ENCODE measurements at places on chromosomes 1 and 21.

GRCh38 chr1:175744833-175745232 is 1.4 kb upstream of the TNR start:
- no peak for DNase-seq

DNA sequence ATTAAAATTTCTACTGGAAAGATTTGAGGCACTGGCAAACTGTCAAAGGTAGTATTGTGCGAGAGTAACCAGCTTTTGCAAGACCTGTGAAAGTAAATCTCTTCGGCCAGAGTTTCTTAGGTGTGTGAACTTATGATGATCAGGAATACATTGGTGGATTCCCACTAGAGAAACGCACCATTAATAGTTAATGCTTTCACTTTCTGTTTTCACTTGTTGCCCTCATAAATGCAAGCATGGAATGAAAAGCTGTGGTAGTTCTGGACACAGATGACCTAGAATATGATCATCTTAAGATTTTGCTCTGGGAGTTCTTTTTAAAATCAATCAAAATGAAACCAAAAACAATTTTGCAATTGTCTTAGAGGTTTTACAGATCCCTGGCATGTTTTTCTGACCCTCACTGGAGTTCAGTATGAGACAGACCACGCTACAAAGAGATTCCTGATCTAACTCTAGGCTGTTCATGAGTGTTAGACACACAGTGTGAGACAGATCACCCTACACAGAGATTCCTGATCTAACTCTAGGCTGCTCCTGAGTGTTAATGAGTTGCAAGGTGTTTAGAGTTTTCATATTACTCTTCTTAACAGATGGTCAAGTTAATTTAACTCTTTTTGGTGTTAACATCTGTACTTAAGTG is 98.8 kb downstream of the SDCCAG8 start:
- DNase-seq, result peak; percentile 45

DNA sequence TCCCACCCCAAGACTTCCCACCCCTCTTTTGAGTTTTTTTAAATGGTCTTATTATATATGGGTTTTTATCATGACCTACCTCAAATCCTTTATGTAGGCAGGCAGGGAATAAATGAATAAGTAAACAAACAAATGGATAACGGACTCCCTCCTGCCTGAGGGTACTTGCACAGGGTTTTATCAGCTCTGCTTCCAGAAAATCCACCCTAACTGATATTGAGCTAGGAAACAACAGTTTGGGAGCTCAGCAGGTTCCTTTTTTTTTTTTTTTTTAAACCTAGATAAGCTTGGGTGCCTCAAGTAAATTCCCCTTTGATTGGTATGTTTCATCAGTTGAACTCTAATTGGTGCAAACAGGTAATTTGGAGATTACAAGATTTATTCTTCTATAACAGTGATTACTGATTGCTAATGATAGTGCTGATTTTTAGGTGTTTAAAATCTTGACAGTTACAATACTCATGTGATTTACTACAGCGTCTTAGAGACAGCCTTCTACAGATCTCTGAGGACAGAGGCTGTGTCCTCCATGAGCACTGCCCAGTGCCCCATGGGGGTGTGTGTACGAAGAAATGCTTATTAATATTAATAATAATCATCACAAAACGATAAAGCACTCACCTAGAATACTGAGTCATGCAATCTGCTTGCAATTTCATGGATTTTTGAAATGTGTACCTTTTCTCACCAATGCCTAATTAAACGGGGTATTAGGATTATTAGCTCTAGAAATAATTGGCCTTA is 347.4 kb downstream of the RRAGC start:
- DNase-seq, result no peak

- no peak for DNase-seq
Measured at GRCh38 chr21:14952916-14953315, 111.9 kb downstream of the NRIP1 start.

DNA sequence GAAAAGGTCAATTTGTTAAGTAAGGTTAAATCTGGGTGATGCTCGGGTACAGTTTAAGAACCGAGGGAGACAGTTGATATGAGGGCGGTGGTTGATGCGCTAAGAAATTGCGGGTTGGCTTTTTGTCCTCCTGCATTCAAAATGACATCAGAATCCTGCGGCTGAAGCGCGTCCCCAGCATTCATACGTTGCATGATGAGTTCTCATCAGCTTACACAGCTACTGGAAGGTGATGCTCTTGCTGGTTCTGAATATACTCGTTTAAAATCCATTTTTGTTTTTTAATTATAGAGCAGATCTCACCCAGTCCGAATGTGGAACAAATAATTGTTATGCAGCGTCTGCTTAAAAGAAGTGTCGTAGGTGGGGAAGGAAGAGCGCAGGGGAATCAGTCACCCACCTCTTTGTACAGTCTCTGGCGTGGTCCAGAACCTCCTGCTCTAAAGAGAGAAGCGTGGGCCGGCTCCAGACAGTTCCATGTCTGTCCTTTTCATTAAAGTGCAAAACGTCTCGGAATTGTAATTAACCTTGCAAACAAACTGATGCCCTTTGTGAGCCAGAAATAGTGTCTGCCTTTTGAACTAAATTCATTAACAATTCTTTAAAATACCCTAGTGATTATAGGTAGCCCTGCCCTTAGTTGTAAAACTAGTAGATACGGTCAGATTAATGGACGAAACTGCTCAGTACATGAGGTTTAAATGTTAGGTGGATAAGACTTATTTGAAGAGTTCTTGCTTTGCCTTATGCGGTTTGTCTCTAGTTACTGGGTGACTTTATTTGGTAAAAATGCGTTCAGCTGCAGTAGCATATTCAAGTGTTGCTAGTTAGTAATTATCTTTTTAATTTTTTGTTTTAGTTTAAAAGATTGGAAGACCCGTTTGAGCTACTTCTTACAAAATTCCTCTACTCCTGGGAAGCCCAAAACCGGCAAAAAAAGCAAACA is 741 bp downstream of the RGS2 start:
- peak; percentile 76 for DNase-seq

DNA sequence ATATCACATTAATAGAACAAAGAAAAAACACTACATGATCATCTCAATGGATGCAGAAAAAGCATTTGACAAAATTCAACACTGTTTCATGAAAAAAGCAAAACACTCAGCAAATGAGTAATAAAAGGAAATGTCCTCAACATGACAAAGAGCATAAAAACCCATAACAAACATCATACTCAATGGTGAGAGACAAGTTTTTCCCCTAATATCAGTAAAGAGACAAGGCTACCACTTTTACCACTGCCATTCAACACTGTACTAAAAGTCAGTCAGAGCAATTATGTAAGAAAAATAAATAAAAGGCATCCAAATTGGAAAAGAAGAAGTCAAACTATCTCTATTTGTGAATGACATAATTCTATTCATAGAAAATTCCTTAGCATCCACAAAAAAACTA is 64.3 kb downstream of the ZNF644 start:
- DNase-seq, result no peak

DNA sequence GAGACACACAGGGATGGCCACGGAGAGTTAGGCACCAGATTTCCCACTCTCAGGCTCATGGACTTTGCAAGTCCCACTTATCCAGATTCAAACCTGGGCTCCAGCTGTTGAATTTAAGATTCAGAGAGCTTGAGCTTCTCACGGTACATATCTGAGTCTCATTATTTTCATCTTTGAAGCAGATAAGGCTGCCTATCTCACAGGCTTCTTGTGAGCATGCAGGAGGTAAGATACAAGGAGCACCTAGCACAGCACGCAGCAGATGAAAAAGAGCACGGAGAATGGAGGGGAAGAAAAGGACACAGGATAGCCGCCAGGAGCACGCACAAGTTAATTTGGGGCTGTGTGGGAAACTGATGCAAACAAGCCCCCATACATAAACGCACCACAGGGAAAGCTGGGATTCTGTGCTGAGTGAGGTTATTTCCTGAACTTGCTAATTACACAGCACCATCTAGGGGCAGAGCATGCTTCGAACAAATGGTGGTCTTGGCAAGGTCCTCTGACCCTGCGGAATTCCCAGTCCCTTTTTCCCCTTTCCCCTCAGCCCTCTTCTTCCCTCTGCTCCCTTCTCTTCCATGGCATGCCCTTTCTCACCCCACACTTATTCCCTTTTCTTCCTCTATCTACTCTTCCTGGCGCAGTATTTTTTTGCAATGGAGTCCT is 134.7 kb upstream of the VANGL1 start:
- DNase-seq, result peak; percentile 43

- no peak for DNase-seq
Measured at GRCh38 chr1:167651161-167651693, 21.2 kb downstream of the RCSD1 start.

DNA sequence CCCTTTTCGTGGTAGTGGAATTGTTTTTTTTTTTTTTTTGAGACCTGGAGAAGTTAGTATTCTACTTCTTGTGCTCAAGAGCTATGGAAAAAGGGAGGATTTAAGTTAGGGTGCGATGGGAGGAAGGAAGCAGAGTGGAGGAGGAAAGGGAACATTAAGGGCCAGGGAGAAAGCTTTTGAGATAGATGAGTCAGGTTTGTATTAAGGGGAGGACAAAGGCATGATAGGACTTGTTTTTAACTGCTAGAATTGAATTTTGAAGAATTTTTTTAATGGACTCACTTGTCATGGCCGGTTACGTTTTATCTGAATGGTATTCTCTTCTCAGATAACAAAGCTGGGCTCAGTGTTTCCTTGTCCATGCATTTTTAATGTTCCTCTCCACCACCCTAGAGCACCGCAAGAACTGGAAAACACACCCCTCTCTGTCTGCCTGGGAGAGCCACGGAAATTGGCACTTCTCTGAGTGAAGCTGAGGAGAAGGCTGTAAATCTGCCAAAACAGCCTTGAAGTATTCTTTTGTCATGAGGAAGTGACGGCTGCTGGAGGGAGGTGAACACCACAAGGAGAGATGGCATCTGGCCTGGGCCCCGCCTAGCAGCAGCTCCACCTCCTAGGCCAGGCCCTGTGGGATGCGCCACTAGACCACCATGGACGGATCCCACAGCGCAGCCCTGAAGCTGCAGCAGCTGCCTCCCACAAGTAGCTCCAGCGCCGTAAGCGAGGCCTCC is 3.5 kb downstream of the NIPAL3 start:
- peak; percentile 18 for DNase-seq

DNA sequence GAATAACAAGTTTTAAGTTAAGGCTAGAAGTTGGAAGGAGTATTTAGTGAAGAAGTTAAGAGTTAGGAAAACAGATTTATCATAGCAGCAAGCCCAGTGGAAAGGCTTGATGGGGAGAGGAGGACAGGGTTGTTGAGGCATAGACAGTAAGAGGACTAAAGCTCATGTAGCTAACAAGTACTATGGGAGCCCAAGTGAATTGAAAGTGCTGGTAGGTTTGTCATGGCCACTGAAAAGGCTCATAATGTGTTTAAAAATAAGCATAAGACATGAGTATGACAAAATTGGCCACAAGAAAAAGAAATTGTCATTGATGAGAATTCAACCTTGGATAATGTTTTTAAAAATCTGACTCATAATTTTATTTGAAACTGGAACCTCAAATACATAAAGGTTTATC is 49.2 kb upstream of the CRB1 start:
- DNase-seq, result no peak

GRCh38 chr1:245716561-245716960 is 561.8 kb downstream of the KIF26B start:
- no peak for DNase-seq

- DNase-seq, result no peak
Measured at GRCh38 chr21:38498057-38498833, at the start of gene ERG. Gene ERG, minus strand, starts transcription at chr21:38498477. Its CDS starts 97 bp downstream, at chr21:38498380.

- no peak for DNase-seq
Measured at GRCh38 chr1:178518894-178519293, 6.0 kb downstream of the TEX35 start.

- no peak for DNase-seq
Measured at GRCh38 chr21:44644878-44645277, 1.3 kb upstream of the KRTAP10-11 start.

DNA sequence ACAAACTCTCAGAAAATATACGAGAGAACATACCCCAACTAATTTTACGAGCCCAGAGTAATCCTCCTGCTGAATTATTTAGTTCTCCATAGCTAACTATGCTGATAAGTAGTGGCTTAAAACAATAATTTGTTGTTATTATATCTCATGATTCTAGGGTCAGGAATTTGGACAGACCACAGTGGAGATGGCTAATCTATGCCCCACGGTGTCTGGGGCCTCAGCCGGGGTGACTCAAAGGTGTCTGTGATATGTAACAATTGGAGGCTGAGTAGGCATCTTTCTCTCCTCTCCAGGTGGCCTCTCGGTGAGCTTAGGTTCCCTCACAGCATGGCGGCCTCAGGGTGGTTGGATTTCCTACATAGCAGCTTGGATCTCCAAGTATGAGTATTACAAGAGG is 35.4 kb upstream of the FOXO6 start:
- DNase-seq, result no peak

GRCh38 chr1:58943776-58944175 is 159.9 kb upstream of the JUN start:
- DNase-seq, result no peak

- peak; percentile 78 for DNase-seq
Measured at GRCh38 chr1:61757950-61758349, 15.7 kb downstream of the PATJ start.

GRCh38 chr1:159532922-159533321 is 2.9 kb downstream of the OR10J5 start:
- no peak for DNase-seq

GRCh38 chr1:24904731-24905354 is 25.2 kb downstream of the RUNX3 start:
- DNase-seq, result no peak

DNA sequence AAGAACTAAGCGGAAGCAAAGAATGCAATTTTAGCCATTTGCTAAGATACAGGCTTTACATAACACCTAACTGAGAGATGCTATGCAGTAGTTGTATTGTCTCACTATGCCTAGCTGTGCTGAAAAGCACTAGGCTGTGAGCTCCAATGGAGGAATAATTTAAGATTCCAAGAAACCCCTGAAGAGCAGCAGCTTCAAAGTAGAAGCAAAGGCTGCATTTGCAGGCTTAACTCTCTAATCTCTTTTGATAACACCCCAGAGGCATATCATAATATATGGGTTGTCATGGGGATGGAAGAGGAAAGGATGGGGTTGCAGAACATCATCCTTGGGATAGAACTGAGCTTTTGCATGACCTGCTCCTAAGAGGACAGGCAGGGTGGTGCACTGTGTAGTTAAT is 102.0 kb downstream of the ERG start:
- DNase-seq, result no peak

GRCh38 chr21:45412909-45413611 is 8.1 kb downstream of the COL18A1 start:
- no peak for DNase-seq

DNA sequence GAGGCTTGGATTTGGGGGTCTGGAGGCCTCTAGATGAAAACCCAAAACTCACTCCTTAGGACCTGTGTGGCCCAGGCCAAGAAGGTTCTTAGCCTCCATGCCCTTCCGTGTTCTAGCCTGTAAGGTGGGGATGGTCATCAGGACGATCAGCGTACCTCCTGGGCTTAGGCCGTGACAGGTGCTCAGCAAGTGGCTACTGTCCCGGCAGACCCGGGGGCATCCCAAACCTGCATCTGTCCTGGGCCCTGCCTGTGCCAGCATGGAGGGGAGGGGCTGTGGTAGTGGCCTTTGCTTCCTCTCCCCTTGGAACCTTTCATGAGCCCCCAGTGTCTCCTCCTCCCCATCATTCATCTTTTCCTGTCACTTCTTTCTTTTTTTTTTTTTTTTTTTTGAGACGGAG is 22.7 kb upstream of the TRAPPC10 start:
- DNase-seq, result no peak

- DNase-seq, result no peak
Measured at GRCh38 chr1:5771788-5772187, 220.4 kb downstream of the NPHP4 start.
